ENCODE measurements at places on chromosomes 1 and 21.

GRCh38 chr1:93475681-93476080 lies 27.8 kb downstream of the FNBP1L start:
- DNase-seq, result no peak

DNA sequence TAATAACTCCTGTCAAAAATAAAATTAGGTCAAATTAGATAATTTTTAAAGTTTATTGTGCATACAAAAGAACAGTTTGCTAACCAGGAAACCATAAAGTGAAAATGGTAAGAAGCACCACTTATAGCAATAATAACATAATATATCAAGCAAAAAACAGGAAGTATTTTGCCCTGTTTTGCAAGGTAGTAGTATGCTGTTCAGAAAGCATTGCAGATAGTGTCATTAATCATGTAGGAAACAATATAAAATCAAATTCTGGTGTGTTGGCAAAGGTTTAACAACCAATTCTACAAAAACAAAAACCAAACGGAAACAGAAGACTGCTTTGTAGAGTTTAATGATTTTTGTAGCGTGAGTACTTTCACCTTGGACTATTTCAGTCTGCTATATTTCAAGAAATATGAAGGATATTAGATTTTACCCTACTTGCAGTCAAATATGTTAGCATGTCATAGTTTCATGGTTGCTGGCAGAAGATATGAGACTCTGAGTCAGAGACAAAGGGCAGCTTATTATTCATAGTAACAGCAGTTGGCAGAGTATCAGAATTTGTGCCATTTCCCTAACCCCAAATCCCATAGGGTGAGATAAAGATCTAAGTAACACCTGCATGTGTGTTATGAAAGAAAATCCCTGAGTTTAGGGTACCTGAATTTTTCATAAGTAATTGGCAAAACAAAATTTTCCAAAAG lies 729.0 kb upstream of the BRINP3 start:
- peak; percentile 66 for DNase-seq

GRCh38 chr1:151867765-151868411 lies 14.4 kb upstream of the THEM5 start:
- no peak for DNase-seq

- DNase-seq, result no peak
Measured at GRCh38 chr1:178134061-178134460, 40.2 kb downstream of the RASAL2 start.

DNA sequence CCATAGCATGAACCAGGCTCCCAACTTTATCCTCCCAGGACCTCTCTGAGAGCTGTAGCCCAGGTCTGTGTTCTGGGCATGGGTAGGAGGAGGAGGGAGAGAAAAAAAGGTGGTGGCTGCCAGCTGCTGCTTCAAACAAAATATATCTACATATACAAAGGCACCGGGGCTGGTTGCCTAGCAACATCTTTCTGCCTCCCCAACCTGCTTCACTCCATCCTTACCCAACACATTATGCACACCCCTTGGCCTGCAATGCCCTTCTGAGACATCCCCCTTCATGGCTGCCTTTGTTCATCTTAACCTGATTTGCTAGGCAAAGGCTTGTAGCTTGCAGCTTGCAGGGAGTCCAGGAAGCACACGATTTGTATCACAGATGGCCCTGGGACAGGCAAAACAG lies 27.2 kb upstream of the ATP1A1 start:
- no peak for DNase-seq

- DNase-seq, result no peak
Measured at GRCh38 chr21:44846485-44847260, 26.8 kb downstream of the PTTG1IP start.

Measured in NCI-H2081 (cell line).